Suppressor macrophage (primary cell): ENCODE measurements at places on chromosomes 5 and 9.

GRCh38 chr5:115458003-115458409, 86.6 kb downstream of the FEM1C start:
- no peak for DNase-seq

DNA sequence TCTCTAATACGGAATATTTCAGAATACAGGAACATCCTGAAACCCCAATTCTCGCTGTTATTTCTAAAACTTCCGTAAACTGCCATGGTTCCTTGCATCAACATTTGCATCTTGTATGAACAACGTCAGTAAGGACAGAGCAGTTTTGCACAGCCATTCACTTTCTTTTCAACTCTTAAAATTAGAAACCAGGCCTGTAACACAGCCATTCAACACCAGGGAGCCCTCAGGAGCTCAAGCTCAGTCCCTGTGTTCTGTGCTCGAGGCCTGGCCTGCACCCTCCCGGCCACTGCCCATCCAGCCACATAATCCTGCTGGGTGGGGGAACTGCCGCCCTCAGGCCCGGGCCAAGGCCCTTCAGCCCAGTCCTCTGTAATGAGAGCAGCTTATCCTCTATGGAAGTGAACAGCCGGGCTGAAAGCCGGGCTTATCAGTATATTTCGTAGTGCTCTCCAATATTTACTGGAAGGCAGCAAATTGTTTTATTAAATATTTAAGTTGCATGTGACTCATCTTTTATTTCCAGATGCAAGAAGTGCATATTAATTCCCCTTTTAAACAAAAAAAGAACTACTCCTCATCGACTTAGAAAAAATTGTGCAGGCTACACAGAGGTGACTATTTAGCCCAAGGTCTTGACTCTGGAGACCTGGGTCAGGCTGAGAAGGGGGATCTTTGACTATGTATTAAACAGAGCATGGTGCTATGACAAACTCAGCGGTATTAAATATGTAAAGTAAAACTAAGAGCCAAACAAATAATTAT, 33.2 kb upstream of the SLC6A3 start:
- DNase-seq: peak; percentile 71

DNA sequence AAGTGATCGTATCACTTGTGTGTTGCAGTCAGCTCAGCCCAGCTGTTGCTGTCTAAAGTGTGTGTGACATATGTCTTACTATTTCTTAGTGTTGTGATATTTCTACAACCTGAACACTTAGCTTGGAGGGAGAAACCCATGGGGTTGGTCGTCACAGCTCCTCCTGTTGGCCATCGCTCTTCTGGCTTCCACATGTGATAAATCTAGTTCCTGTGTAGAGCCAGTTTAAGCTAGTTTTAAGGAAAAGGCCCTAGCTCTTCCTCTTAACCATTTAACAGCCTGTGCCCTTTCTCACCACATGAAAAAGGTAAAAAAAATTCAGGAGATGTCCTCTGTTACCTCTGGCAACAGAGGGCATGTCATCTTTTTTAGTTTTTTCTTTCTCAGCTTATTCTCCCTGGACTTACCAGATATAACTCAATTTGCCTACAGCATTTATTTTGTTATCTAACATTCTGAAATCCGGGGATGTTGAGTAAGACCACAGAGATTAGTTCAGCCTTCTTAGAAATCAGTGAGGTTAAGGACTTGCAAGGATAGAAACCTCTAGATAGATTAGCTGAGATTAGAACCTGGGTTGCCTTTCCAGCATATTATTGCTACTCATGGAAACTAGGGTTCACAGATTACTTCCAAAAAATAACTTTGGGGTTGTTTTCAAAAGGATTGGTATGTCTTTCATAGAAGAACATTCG, 100.4 kb downstream of the GAPVD1 start:
- peak; percentile 48 for DNase-seq

- DNase-seq: no peak
Observed at GRCh38 chr9:109378316-109378715, 57.5 kb upstream of the EPB41L4B start.

DNA sequence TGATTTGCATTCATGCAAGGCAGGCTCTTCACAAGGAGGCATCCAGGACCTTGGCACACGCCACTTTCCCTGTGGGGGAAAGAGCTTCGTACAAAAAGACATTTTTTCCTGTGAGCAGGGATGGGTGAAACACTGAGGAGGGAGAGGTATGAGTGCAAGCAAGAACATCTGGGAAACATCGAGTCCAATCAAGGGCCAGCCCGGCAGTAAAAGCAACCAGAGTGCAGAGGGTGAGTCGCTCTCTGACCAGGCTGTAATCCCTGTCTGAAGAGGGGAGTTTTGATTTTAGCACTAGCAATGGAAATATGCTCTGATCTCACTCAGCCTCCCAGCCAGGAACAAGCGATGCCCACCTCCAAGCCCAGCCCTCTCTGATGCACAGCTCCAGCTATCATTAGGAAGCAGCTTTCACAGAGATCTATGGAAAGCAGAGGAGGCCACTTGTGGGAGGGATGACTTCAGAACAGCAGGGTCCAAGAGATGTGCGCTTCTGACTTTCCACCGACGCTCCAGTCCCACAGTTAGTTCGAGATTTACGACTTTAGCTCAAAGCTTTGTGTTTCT, 211.0 kb upstream of the ADAMTS16 start:
- no peak for DNase-seq

DNA sequence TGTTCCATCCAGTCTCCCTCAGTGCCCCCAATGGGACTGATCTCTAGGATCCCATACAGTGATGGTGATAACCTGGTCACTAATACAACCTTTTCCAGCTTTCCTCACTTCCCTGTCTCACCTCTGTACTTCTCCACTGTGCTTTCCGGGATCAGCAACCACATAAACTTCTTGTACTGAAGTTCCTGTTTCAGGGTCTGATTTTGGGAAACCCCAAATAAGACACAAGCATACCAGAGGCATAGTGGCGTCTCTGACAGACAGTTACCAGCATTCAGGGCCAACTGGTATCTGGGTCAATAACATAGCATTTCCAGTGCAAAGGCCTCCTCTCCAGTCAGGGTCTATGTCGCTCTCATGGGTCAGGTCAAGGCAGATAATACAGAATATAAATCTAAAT, 64.3 kb downstream of the GLDC start:
- DNase-seq: peak; percentile 29

DNA sequence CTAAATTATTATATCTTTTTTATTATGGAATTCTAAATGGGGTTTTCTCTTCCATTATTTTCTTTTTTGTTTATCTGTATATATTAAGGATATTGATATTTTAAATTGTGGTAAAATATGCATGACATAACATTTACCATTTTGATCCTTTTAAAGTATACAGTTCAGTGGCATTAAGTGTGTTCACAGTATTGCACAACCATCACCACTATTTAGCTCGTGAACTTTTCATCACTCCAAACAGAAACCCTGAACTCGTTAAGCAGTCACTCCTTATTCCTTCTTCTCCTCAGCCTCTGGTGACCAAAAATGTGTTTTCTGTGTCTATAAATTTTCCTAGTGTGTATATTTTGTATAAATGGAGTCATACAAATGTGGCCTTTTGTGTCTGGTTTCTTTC, 188.2 kb downstream of the CCDC171 start:
- no peak for DNase-seq

DNA sequence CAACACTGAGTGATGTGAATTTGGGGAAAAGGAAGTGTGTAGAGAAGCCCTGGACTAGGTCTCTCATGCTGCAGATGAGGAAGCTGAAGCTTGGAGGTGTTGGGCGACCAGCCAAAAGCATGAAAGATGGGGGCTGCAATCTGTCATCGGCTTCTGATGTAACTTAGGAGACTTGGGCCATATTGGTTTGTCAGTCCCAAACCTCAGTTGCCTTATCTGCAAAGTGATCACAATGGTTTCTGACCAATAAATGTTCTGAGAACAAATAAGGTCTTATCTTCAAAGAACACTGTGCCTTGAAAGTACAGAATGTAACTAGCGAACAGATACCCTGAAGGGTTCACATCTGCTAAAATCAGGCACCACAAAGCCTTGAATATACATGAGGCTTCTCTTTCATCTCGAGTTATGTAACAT, 198.4 kb upstream of the NR3C1 start:
- DNase-seq: peak; percentile 73

DNA sequence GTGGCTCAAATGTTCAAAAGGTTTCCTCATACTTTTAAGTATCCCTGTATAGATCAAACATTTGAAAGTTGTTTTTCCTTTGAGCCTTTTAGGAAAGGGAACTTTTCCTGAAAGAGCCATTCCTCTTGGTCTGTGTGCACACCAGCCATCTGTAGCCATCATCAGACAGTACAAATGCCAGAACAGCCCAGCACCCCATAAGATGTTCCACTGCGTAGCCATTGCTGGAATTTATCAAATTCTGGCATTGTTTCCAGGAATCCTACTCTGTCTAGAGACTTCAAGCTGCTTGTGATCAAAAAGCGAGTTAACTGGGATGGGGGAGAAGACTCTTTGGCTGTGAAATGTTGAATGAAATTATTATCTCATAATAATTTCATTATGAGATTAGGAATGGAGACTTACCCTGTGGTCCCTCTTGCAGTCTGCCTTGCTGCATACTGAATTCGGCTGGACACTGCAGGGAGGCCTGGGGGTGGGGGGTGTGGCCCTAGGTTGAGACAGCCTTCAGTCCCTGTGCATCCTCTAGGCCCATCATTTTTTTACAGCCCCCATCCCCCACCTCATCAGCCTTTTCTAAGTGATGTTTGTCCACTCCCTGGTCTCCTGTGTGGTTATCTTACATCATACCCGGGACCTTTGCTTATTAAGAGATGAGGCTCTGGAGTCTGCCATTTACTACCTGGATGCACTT, 99.8 kb downstream of the RALGPS1 start:
- no peak for DNase-seq

GRCh38 chr5:168434746-168435321, 51.4 kb upstream of the RARS1 start:
- DNase-seq: no peak

DNA sequence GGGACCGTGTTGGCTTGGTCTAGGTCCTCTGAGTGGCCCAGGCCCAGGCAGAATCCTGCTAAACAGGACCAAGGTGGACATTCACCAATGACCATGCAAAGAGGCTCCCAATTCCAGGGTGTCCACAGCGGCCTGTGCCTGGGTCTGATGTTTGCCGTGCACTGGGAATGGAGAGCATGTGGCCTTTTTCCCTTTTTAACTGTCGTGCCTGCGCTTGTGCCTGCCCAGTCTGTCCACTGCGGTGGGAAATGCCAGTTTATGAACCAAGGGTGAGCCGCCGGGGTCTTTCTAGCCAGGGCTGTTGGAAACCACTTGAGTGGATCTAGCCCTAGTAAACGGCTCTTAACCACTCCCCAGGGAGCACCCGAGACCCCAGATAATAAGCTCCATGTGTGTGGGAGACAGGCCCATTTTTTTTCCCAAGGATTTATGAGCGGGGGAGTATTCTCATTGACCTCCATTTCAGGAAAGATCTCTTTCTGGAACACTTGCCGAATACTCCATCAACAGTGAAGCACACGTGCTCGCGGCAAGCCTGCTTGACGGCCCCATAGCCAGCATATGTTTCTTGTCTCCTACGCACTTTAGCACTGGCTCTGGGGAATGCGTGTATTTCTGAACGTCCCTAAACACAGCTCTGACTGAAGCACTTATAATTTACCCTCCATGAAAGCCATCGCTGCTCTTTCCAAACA, 93.2 kb upstream of the PHYKPL start:
- DNase-seq: no peak

DNA sequence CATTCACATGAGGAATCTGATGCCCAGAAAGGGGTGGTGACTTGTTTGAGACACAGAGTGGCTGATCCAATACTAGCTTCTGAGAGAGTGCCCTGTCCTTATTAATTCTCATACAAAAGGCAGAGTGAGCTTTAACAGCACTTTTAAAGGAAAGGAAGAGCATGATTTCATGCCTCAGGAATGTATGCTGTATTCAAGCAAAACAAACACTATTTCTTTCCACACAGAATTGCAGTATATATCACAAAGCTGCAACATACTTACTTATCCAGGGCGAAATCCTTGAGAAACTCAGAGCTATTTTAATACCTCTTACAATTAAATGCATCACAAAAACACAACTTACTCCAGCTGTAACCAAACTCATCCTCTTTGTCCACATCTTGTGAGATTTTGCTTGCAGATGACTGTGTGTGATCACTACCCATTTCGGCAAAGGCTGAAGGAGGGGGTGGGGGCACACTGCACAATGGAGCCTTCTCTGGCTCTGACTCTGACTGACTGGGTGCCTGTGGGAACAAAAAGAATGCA, 139.8 kb downstream of the MPDZ start:
- DNase-seq: no peak

GRCh38 chr5:126848253-126848652, 71.3 kb downstream of the LMNB1 start:
- no peak for DNase-seq

DNA sequence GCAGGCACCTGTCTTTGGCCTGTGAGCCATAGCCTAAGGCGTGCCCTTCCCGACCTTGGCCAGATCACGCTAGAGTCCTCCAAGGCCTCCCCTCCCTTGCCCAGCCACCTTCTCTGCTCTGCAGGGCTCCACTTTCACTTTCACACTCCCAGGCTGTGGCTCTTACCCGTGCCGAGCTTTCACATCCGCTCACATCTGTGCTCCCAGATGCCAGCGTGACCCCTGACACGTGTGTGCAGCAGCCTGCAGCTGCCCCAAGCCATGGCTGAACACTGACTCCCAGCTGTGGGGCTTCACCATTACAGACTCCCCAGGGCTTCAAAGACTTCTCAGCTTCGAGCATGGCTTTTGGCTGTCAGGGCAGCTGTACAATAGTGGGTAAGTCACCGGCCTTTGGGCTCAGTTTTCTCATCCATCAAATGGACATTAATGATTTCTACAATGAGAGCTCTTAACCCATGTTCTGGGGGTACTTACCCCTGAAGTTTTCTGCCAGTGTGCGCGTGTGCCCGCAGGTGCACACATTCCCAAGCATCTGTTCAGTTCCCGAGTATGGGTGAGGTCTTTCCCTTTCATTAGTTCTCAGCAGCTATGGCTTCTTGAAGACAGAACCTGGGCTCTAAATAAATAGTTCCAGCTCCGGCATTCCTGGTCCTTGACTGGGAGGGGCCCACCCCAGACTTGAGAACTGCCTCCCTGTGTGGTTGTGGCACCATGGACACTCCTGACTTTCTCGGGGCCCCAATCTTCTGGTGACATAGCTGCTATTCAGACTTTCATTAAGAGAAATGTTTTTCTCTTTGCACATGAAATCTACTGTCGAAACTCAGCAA, 118.6 kb downstream of the RGS3 start:
- peak; percentile 87 for DNase-seq

- no peak for DNase-seq
Observed at GRCh38 chr9:128122809-128123175, 4.7 kb downstream of the PTGES2 start.

DNA sequence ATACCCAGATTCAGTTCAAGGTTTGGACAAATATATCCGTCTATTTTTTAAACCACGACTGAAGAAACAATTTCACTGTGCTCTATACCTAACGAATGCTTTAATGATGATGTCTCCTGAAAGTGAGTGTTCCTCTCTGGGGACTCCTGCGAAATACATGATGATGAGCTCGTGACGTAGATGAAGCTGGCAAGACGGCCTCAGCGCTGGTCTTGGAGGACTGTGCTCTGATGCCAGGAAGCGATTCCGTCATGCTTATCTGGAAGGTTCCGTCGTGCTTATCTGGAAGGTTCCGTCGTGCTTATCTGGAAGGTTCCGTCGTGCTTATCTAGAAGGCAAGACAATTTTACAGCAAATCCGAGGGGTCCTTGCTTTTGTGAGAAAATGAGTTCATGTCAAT, 250.8 kb upstream of the IRX2 start:
- no peak for DNase-seq

GRCh38 chr9:110143950-110144545, 63.9 kb downstream of the C9orf152 start:
- DNase-seq: no peak

GRCh38 chr5:177294632-177295031, 8.9 kb downstream of the RAB24 start:
- no peak for DNase-seq
